ENCODE measurements at places on chromosomes 1 and 21.

DNA sequence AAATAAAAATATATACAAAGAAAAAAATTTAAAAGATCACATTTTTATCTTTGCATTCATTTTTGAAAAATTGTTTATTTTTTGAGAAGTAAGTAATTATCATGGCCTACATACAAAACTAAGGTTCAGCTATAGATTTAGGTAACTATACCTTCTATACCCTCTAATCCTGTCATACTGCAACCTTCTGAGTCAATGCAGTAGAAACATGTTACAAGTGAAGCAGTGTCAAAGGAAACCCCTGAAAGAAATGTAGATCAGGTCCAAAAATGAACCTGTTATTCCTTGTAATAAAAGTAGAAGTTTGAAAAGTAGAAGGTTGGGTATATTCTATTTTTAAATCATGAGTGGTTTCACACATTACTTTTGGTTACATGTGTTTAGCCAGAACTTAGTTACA, 51.3 kb downstream of the PTGS2 start:
- no peak for DNase-seq

GRCh38 chr1:46757956-46758528, 39.1 kb upstream of the EFCAB14 start:
- no peak for DNase-seq

- DNase-seq = no peak
Measured at GRCh38 chr1:91712981-91713841, 172.7 kb downstream of the TGFBR3 start.

DNA sequence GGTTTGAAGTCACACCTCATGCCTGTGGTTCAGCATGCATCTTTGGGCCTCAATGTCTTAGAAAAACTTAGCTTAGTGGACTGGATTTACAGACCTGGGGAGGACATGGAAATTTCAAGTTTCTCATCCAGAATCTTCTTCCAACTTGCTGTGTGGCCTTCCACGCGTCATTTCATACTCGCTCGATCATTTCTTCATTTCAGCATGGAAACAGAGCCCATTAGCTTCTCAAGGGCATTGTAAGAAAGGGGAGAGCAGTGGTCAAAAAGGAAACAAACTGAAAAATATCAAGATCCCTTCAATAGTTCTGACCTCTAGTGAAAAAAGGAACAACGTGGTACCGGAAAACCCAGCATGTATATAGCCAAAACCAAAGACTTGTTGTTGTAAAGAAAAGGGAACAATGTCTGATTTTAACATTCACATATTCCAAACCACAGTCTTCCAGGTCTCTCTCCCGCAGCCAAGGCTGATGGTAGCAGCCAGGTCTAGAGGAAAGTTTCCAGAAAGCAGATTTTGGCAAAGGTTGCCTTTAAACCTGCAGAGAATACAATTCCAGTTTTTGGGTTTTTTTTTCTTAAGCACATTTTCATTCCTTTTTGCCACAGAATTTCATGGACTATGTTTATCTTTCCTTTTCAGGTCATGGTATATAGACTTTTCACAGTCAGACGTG, 97.0 kb upstream of the CDC42BPA start:
- DNase-seq = no peak

DNA sequence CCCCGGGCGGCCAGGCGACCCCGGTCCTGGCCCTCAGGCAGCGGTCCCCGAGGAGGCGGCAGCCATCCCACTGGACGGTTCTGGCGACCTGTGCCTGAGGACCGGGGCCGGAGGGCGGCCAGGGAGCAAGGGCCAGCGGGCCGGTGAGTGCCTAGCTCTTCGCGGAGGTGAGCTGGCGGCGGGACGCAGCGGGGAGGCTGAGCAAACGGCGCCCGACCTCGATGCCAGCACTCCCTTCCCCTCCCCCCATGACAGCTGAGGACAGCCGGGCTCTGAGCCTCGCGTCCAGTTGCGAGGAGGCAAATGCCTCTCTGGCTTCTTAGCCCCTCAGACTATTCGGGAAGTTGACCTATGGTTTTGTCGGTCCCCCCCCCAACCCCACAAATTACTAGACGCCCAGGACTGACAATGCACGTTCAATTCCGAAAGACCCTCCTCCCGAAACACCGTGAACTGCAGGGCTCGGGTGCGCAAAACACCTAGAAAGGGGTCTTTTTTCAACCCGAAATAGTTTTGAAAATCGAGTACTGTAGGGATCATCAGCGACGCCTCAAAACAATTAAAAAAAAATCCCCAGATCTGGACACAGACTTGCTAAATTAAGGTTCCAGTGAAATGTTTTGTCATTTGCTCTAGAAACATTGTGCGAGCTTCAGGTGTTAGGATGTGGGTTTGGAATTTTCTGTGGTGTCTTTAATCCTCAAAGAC, 8.3 kb downstream of the CDKN2C start:
- peak; percentile 83 for DNase-seq

- peak; percentile 61 for DNase-seq
Measured at GRCh38 chr1:21511579-21512522, 2.6 kb downstream of the ALPL start.

DNA sequence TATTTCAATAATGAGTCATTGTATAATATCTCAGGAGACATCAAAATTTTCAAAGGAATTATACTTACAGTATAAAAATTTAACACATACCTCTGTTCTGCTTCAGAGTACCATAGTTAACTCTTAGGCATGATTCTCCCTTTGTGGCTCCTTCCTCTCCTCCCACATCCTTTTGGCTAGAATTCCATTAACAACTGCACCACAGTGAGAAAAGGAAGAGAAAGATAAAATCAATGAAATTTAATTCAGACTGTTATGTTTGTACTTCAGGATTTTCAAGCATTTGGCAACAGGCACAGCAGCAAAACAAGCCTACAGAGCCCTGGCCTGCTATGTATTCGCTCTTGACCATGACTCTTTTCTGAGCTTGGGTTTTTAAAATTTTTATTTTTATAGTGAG, 57.2 kb upstream of the SGIP1 start:
- no peak for DNase-seq

GRCh38 chr1:222618880-222619596, 1.1 kb downstream of the MIA3 start:
- DNase-seq = peak; percentile 70

DNA sequence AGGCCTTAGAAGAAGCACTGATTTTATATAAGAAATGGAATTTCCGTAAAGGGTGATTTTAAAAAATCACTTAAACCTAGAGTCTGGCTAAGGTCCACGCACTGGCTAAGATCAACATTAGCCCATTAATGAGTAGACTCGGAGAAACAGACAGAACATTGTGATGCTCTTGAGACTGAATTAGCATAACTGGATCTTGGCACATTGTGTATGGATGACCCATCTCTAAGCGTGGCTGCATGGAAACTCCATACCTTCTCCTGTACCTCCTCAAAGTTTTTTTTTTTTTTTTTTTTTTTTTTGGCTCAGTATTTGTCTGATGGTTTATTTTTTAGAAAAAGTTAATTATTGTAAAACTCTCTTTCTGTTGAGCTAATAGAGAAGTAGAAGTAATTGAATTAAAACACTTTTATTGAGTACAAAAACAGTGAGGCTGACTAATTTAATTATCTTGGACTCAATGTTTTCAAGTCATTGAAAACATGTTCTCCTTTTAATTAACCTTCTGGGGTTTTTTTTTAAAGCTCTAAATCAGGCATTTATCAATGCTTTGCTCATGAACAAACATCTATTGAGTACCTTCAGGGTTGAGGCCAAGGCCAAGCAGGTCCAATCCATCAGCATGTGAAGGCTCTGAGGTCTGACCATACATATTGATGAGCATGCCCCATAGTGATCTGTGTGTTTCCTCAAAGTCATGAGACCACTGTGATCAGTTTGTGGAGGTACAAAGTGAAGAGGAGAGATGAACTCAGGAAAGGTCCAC, 74.0 kb downstream of the TLR5 start:
- DNase-seq = no peak

DNA sequence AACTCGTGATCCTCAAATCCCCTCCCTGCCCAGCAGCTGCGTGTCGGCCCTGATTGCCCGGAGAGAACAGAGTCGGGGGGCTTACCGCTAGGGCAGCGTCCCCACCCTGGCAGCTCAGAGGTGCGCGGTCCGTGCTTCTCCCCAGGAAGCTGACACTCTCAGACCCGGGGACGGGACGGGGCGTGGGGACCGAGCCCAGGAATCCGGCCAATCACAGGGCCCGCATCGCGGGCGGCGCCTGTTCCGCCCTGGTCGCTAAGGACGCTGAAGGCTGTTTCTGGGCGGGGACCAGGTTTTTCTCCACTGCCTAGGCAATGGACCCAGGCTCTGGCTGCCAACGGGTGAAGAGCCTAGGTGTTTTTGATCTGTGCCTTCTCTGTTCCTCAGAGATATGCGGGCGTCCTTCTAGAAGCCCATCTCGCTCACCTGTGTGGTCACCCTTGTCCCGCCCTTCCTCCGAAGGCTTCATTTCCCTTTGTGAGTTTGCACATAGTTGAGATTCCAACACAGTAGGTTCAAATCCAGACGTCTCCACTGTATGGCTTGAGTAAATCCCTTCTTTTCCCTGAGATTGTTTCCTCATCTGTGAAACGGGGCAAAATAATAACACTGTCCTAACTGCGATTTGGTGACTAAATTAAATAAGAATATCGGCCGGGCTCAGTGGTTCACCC, at the start of gene C1orf87:
C1orf87 (minus strand) TSS at position 166 of the 674 bp plus-strand sequence. CDS start 1,127 bp downstream, outside the sequence.
- DNase-seq = no peak

DNA sequence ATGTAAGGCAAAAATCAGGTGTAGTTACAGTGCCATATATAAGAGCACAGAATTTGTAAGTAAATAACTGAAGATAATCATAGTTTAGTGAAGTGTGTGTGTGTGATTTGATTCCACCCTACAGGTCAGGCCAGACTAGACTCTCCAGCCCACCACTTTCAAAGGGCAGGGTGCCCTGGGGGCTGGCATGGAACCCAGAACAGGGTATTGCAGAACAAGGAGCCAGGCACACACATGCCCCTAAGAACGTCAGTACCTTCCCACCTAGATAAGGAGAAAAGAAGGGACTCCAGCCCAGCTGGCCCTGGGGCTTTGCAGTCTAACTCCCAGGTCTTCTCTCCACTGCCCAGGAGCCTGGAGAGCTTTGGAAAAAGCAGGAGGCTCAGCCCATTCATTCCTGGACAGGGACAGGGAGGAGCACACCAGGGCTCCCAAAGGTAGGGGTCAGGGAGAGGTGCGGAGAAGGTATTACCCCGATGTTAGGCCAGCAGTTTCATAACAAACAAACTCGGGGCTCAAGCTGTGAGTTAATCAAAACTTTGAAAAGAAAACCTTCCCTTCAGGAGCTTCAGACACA, 149.7 kb upstream of the VANGL1 start:
- DNase-seq = no peak

DNA sequence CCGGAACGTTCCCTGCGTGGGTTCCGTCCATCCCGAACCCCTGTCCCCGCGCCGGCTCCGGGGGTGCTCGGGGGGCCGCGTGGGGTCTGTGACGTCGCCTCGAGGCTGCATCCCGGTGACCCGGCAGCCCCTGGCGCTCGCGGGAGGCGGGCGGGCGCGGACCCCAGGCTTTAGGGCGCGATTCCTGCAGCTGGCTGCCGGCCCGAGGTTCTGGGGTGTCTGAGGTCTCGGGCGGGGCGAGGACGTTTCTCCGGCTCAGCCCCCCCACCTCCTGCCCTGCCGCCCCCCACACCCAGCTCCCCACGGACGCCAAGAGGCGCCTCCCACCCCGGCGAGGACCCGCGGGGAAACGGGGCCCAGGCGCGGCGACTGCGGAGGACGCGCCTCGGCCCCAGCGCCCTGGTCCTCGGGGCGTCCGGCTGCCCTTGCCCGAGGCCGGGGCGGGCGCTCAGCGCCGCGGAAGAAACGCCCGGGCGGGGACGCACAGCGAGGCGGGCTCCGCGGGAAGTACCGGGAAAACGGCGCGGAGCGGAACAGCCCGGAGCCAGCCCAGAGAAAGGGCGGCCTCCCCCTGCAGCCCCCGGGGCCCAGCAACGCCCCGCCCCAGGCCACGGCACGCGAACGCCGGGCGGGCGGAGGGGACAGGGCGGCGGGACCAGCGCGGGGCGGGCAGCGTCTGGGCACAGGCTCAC, 1.3 kb upstream of the PCBP3 start:
- peak; percentile 23 for DNase-seq
